Diencephalon (tissue), 1 donor: ENCODE measurements at places on chromosomes 2 and 18. TPM values are rescaled to one million over a fixed set of nuclear protein-coding genes. Genes with fewer than 3 reads are reported as not detected.

The GPBAR1 gene
- not detected for total RNA-seq

The CDKL4 gene
- total RNA-seq: 13.4 TPM

The SAG gene
- total RNA-seq: 1.4 TPM

The RFX8 gene
- total RNA-seq: 1.2 TPM

The SLC5A6 gene
- 27.7 TPM for total RNA-seq

The IL1RN gene
- not detected for total RNA-seq

The UGT1A8 gene
- total RNA-seq: not detected

The ZC3H6 gene
- 25.4 TPM for total RNA-seq

The UGT1A5 gene
- total RNA-seq: not detected

The ESPNL gene
- 0.23 TPM for total RNA-seq

The SMAD2 gene
- 59.5 TPM for total RNA-seq

The CLIP4 gene
- 38.8 TPM for total RNA-seq

The B3GNT7 gene
- 9.0 TPM for total RNA-seq

The KCTD1 gene
- total RNA-seq: 33.4 TPM

The SLC40A1 gene
- total RNA-seq: 51.0 TPM

The TTN gene
- total RNA-seq: 2.3 TPM

The OSGEPL1 gene
- total RNA-seq: 20.5 TPM

The DAPL1 gene
- not detected for total RNA-seq

The SP140L gene
- 0.92 TPM for total RNA-seq

The ANKRD30B gene
- 3.9 TPM for total RNA-seq

The CYP27C1 gene
- 0.69 TPM for total RNA-seq

The GPR55 gene
- total RNA-seq: not detected

The CYS1 gene
- 1.2 TPM for total RNA-seq

The IL1F10 gene
- not detected for total RNA-seq

The ABCG8 gene
- 1.2 TPM for total RNA-seq

The CYP27A1 gene
- total RNA-seq: 5.8 TPM
